HepG2 (cell line): ENCODE measurements at places on chromosomes 16 and 17.

GRCh38 chr17:2101448-2102257, 46.8 kb downstream of the HIC1 start:
- peaks cover 23% of the 10 kb centered on the region for H3K4me1 ChIP-seq
- DNase-seq, result no peak
- H3K27me3 ChIP-seq, result no peaks in the 10 kb centered on the region
- peaks cover 15% of the 10 kb centered on the region; the same call in 1 of the 3 replicates for H3K36me3 ChIP-seq

DNA sequence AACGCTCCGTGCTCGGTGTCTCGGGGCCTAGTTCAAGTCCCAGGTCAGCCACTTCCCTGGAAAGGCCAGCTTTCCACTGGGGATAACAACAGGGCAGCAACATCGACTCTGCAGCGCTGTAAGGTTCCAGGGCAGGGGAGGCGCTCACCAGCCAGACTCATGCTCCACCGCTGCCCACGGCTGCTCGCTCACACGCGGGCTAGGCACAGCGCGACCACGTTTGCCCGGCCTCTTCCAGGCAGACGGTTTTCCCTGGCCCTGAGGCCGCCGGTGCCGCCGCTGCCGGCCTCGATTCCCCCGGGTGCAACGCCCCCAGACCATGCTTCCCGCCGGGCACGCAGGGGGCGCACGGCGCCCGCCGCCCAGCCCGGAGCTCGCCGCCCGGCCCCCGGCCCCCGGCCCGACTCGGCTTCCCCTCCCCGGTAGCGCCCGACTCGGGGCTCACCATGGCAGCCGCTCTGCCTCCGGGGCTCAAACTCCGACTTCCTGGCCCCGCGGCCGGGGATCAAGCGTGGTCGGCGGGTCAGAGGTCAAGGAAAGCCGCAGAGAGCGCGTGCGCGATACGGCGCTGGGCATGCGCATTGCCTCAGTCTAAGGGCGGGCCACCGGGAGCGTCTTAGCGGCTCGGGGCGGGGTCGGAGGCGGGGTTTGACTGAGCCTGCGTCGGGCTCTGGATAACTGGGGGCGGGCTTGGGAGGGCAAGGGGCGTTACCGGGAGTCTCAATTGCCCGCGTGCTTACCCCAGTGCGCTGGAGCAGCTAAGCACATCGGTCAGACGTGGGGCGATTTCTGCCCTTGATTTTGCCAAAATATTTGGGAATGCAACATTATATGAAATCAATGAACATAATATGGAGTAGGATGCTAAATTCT, at the start of gene PAM16:
Gene PAM16 (minus strand): TSS at position 535 of the 873 bp plus-strand sequence. CDS start 87 bp downstream, at position 448.
- H3K27me3 ChIP-seq, result no peaks in the 10 kb centered on the region; the same call in 2 of the 3 replicates
- H3K4me3 ChIP-seq, result peak within 1 kb of the TSS; percentile 100
- H3K36me3 ChIP-seq, result no peaks in the 10 kb centered on the region
- peak; percentile 89 for DNase-seq

DNA sequence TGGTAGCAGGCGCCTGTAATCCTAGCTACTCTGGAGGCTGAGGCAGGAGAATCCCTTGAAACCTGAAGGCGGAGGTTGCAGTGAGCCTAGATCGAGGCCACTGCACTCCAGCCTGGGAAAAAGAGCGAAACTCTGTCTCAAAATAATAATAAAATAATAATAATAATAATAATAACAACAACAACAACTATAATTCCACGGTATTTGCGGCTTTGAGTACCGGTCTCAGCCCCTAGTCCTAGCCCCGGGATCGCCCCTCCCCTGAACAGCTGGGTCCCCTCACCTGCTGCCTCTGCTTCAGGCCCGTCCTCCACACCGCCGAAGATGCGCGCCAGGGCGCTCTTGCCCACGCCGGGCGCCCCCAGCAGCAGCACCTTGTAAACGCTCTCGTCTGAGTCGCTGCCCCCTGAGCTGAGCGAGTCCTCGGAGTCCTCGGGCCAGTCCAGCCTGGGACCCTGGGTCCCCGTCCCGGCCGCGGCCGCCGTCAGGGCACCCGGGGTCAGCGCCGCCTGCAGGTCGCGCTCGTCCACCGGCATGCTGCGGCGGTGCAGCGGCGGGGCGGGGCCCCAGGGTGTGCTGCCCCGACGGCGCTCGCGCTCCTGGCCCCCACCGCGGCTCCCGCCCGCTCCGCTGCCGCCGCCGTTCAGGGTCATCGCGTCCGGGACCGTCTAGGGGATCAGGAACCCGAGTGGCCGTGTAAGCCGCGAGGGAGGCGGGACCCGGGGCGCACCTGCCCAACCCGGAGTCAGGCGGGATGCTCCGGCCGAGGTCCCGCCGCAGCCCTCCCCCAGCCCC, 611 bp downstream of the RRAD start:
- no peak for DNase-seq
- peak overlapping the region; percentile 73; the same call in 1 of the 2 replicates for H3K4me3 ChIP-seq
- no peaks in the 10 kb centered on the region for H3K36me3 ChIP-seq
- H3K27me3 ChIP-seq, result peaks cover 5% of the 10 kb centered on the region; the same call in 1 of the 2 replicates

DNA sequence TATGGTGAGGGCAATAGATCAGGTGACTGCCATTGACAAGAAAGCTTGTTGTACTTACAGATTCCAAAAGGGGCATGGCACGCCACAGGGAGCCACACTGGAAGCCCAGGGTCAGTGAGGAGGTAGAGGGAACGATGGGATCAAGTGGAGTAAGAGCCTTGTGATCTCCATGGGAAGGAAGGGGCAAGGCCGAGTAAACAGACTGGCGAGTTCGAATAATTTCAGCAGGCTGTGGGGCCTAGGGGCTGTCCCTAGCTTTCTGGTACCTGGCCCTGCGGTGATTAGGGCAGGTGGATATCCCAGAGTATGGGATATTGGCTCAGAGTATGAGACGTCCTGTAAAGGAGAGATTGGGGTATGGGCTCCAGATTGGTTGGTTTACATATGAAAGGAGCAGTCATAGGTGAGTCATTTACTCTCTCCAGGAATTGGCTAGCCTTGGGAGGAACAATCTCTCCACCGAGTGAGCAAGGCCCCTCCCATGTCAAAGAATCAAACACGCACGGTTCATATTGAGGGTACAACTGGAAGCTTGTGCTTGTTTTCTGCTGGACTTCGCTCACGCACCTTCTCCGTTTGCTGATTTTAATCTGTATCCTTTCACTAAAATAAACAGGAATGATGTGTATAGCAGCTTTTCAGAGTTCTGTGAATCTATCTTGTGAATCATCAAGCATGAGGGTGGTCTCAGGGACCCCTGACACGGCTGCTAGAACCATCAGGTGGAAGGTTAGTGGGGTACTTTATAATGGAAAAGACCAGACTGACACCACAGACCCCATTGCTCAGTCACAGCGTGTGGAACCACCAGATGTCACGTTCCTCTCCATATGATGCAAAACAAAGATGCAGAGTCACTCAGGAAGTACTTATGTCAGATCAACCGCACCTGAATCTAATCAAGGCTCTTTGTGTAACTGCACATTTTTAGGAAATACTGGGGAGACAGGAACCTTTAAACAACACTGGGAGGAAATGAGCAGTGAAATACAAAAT, 27.9 kb downstream of the GABARAPL2 start:
- no peaks in the 10 kb centered on the region; the same call in 1 of the 2 replicates for H3K36me3 ChIP-seq
- peak; percentile 87 for DNase-seq
- H3K4me3 ChIP-seq, result peak overlapping the region; percentile 10; the same call in 1 of the 2 replicates

DNA sequence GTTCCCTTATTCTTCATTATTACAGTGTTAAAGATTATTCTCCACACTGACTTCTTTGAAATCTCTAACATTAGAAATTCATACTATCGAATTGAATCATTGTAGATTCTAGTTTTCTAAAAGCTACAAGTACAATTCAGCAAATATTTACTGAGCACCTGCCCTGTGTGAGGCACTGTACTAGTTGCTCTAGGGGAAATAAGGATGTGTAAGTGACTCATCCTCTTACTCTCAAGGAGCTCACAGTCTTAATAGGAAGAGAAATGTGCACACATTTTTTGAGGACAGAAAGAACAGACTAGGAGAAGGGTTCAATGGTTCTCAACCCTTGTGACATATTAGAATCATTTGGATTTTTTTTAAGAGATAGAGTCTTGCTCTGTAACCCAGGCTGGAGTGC, 7.7 kb upstream of the SLFN12L start:
- H3K36me3 ChIP-seq, result no peaks in the 10 kb centered on the region
- no peak overlapping the region for H3K27ac ChIP-seq
- H3K27me3 ChIP-seq, result no peaks in the 10 kb centered on the region
- no peaks in the 10 kb centered on the region for H3K4me1 ChIP-seq
- no peak overlapping the region for H3K4me3 ChIP-seq

GRCh38 chr16:85137323-85138072, 25.2 kb upstream of the CIBAR2 start:
- H3K27ac ChIP-seq, result peak overlapping the region; percentile 80
- H3K27me3 ChIP-seq, result peaks cover 3% of the 10 kb centered on the region; the same call in 1 of the 3 replicates
- peaks cover 85% of the 10 kb centered on the region for H3K4me1 ChIP-seq
- no peaks in the 10 kb centered on the region for H3K36me3 ChIP-seq
- peak overlapping the region; percentile 76 for H3K4me3 ChIP-seq
- peak; percentile 87 for DNase-seq

GRCh38 chr16:86886651-86887050, 308.3 kb downstream of the FOXL1 start:
- no peak overlapping the region for H3K4me3 ChIP-seq
- peaks cover 56% of the 10 kb centered on the region for H3K27me3 ChIP-seq
- no peaks in the 10 kb centered on the region for H3K36me3 ChIP-seq
- DNase-seq, result no peak

- peaks cover 8% of the 10 kb centered on the region for H3K36me3 ChIP-seq
- no peak overlapping the region for H3K27ac ChIP-seq
- H3K27me3 ChIP-seq, result no peaks in the 10 kb centered on the region
- no peak for DNase-seq
Observed at GRCh38 chr16:71672125-71672524, 46.1 kb downstream of the MARVELD3 start.

GRCh38 chr16:11211977-11212797, 43.8 kb downstream of the SOCS1 start:
- no peak for DNase-seq
- no peak overlapping the region for H3K27ac ChIP-seq

GRCh38 chr17:17088541-17089525, 46.6 kb downstream of the MPRIP start:
- no peak overlapping the region for H3K4me3 ChIP-seq
- peaks cover 43% of the 10 kb centered on the region for H3K4me1 ChIP-seq
- no peak overlapping the region for H3K27ac ChIP-seq
- H3K36me3 ChIP-seq, result peaks cover 11% of the 10 kb centered on the region
- no peaks in the 10 kb centered on the region for H3K27me3 ChIP-seq
- DNase-seq, result no peak

GRCh38 chr17:29357821-29358232, 32.3 kb upstream of the TAOK1 start:
- no peaks in the 10 kb centered on the region for H3K36me3 ChIP-seq
- no peak overlapping the region for H3K4me3 ChIP-seq
- no peaks in the 10 kb centered on the region for H3K27me3 ChIP-seq
- H3K27ac ChIP-seq, result no peak overlapping the region

GRCh38 chr17:58161566-58161965, 5.2 kb upstream of the OR4D2 start:
- no peak for DNase-seq
- peaks cover 4% of the 10 kb centered on the region; the same call in 1 of the 2 replicates for H3K27me3 ChIP-seq
- no peak overlapping the region for H3K27ac ChIP-seq
- H3K4me3 ChIP-seq, result no peak overlapping the region

DNA sequence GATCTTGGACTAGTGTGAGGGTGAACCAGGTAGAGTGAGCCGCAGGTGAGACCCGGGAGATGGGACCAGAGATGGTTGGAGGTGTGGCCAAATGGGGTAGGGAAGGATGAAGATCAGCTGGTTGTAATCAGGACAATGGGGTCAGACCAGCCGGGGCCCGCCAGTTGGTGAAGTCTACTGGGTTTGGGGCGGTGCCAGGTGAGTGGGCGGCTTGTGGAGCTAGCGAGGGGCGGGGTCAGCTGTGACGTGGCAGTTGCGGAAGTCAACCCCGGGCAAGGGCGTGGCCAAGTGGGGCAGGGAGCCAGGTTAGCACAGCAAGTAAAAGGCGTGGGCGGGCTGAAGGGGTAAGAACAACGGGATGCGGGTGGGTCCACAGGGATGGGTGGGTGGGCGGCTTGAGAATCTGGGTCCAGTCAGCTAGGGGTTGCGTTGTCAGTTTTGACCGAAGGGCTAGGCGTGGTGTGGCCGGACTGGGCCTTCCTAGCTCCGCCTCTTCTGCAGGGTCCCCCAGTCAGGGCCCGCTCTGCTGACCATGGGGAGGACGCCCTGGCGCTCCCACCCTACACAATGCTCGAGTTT, 25.5 kb upstream of the ALKBH5 start:
- H3K27me3 ChIP-seq, result 0 out of 3 replicates have a peak, but pooled peaks cover 6% of the 10 kb centered on the region
- no peak overlapping the region for H3K27ac ChIP-seq
- H3K36me3 ChIP-seq, result no peaks in the 10 kb centered on the region
- no peak for DNase-seq

- H3K27me3 ChIP-seq, result peaks cover 37% of the 10 kb centered on the region
- no peak overlapping the region for H3K27ac ChIP-seq
- peaks cover 26% of the 10 kb centered on the region for H3K4me1 ChIP-seq
- no peaks in the 10 kb centered on the region for H3K36me3 ChIP-seq
- DNase-seq, result no peak
Observed at GRCh38 chr16:66481943-66482390, 54.9 kb downstream of the BEAN1 start.

DNA sequence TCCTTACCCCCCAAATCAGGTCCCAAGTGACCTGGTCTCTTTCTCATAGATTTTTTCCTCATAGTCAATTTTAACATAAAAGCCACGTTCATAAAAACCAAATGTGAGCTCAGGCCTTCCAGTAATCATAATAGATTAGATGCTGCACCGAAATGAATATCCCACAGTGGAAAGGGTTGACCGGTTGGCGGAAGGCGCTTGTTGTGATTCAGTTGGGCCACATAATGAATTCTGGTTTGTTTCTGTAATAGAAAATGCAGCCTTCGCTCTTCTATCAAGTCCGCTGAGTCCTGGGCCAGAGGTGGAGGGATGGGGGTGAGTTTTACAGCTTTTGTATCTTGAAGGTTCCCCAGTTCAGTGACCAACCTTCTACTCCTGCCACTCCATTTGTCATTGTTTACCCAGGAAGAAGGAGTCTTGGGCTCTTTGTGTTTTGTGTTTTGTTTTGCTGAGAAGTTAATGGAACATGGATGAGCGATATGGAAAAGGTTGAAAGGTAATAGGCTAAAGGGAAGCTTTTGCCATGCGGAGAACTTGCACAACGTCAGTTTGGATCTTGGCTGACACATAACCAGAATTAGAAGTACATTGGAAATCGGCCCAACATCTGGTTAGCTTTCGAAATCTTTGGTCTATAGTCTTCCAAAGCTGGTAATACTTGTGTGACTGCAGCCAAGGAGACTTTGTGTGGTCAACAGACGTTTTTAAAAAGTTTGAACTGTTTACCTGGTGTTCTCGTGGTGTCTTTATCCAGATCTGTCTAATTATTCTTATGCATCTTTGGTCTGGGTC, 89.5 kb downstream of the CLEC16A start:
- no peak overlapping the region for H3K4me3 ChIP-seq
- H3K27ac ChIP-seq, result no peak overlapping the region
- peaks cover 2% of the 10 kb centered on the region for H3K36me3 ChIP-seq
- no peaks in the 10 kb centered on the region for H3K4me1 ChIP-seq

GRCh38 chr17:14428648-14429029, 127.8 kb downstream of the HS3ST3B1 start:
- no peak for DNase-seq
- H3K27ac ChIP-seq, result no peak overlapping the region
- H3K4me3 ChIP-seq, result no peak overlapping the region
- peaks cover 35% of the 10 kb centered on the region for H3K36me3 ChIP-seq

GRCh38 chr17:68456339-68457167, 743 bp downstream of the WIPI1 start:
- H3K4me3 ChIP-seq, result peak overlapping the region; percentile 92
- peak overlapping the region; percentile 81 for H3K27ac ChIP-seq
- H3K36me3 ChIP-seq, result no peaks in the 10 kb centered on the region

- H3K4me3 ChIP-seq, result no peak overlapping the region
- no peak for DNase-seq
- H3K27me3 ChIP-seq, result no peaks in the 10 kb centered on the region
- no peak overlapping the region for H3K27ac ChIP-seq
- H3K4me1 ChIP-seq, result peaks cover 61% of the 10 kb centered on the region
- H3K36me3 ChIP-seq, result peaks cover 54% of the 10 kb centered on the region
Observed at GRCh38 chr16:81516478-81517149, 72.0 kb downstream of the CMIP start.

- H3K36me3 ChIP-seq, result no peaks in the 10 kb centered on the region
- no peaks in the 10 kb centered on the region; the same call in 2 of the 3 replicates for H3K27me3 ChIP-seq
- H3K27ac ChIP-seq, result no peak overlapping the region
- no peak for DNase-seq
Observed at GRCh38 chr16:80056324-80056723, 455.8 kb upstream of the MAF start.
